ENCODE measurements at places on chromosomes 16 and 17.

- DNase-seq = no peak
Measured at GRCh38 chr16:50299508-50300105, 33.3 kb downstream of the ADCY7 start.

DNA sequence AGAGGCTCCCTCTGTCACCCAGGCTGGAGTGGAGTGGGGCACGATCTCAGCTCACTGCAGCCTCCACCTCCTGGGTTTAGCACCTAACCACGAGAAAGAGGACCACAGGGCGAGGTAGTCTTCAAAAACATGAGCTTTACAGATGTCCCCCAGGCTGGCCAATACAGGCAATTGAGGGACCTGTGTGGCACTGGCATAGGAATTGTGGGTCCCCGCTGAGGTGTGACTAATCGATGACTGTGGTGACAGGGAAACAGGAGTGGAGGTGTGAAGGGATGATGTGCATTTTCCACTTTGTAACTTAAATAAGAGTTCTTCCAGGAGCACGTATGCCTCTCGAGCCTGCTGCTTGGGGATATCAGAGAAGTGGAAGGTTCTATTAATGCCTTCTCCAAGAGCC is 12.6 kb upstream of the ARHGAP17 start:
- DNase-seq = no peak

- DNase-seq = no peak
Measured at GRCh38 chr16:24035127-24035842, 199.5 kb downstream of the PRKCB start.

- no peak for DNase-seq
Measured at GRCh38 chr17:14058051-14058450, 11.3 kb upstream of the COX10 start.

DNA sequence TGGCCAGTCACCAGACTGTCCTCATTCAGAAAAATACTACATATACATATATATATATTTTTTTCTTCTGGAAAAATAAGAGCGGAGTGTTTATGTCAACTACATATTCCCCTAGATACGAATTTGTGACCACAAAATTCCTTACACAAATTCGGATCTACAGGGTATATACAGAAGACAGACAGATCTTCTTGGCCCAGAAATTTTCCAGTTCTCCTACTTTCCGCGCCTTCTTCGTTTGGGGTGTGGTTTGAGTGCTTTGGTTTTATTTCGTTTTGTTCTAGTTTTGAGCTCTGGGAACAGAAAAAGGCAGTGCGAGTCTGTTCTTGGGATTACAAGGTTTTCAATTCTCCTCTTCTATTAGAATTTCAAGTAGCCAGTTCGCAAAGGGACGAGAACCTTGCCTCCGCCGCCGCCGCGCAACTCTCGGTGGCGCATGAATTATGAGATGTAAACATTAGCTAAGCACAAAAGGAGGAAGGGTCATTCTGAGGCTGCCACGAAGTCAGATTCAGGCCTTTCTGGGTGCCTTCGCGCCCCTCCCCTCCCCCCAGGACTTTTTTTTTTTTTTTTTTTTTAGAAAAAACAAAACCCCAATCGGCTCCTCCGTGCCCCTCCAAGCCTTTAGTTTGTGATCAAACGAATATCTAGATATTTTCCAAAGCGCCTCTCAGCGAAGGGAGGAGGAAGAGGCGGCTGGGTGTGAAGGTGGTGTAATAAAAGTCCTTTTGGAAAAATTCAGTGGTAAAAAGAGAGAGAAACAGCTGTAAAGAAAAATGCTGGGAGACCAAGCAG is 1.8 kb upstream of the HOXB4 start:
- no peak for DNase-seq

DNA sequence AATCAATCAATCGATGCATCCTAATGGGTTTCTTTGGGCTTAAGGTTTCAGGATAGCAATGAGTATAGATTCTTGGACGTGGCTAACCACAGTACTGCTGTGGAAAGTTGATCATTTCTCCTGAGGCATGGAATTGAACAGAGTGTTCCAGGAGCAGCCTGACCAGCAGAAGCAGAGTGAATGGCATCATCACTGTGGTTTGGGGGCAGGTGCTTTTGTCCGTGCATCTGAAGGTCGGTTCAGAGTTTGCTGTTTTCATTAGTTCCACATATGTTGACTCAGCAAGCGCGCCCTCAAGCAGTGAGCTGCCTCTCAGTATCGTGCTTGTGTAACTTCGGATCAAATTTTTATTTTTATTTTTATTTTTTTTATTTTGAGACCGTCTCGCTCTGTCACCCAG is 24.9 kb downstream of the KIAA0513 start:
- peak; percentile 76 for DNase-seq

DNA sequence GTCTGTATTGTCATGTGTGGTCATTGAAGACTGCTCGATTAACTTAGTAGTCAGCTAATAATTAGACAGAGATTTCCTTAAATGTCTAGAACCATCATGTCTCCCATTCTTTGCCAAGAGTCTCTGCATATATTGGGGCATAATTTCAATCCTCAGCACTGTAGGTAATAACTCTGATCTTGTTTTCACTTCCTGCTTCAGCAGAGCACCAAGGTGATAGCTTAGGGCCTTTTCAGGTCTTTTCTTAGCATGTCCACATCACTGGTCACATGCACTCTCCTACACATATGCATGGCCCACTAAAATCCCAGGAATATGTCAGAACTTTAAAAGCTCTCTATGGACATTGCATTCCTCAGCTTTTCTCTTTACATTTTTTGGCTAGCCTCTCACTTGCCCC is 110.3 kb upstream of the NACA2 start:
- DNase-seq = no peak

- DNase-seq = no peak
Measured at GRCh38 chr16:28880955-28881354, 2.7 kb downstream of the ATP2A1 start.

DNA sequence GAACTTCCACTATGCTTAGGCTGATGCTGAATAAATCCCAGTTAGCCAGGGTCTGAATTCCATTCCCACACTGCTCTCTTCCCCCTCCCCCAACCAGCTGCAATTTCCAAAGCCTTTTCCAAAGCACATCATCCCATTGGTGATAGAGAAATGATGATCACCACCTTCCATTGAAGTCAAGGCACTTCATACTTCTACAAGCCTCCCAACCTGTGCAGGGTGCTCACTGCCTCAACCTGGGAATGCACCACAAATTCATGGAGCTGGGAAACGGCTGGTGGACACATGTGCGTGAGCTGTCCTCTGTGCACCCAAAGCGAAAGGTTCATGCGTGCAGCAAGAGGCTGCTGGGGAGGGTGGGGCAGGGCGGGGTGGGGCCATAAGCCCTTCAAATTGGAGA is 302.7 kb upstream of the IRX3 start:
- no peak for DNase-seq
